ENCODE measurements at places on chromosomes 1 and 21.

GRCh38 chr1:232925421-232926220, 24.8 kb upstream of the NTPCR start:
- DNase-seq: no peak

DNA sequence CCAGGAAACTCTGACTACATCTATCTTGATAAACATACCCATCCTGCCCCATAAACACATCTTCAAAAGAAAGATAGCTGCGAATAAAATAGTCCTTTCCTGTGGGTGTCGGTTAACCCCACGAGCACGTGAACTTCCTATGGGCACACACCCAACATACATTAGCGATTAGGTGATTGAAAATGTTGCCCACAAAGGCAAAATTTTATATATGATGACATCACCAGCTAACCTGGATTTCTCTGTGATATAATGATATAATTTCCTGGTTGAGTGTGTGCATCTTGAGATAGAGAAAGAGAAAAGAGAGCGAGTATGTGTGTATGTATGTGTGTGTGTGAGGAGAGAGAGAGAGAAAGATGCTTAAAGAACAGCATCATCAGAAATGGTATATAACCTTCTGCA, 296.1 kb downstream of the PTPRC start:
- peak; percentile 62 for DNase-seq

DNA sequence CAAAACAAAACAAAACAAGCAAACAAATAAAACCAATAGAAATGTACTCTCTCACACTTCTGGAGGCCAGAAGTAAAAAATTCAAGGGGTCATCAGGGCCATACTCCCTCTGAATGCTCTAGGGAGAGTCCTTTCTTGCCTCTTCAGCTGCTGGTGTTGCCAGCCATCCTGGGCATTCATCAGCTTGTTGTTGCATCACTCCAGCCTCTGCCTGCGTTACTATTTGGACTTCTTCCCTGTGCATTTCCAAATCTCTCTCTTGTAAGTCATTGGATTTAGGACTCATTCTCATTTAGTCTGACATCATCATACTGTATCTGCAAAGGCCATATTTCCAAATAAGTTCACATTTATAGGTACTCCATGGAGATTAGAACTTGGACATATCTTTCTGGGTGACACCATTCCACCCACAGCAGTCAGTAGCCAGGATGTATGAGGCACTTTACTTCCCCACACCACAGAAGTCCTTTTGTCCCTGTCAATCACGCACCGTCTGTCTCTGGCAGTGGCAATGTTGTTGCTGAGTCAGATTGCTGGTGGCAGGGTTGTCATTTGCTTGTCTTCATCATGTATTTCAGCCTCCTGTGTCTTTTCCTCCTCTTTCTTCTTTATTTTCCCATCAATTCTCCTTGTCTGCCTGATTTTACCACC, 151.0 kb upstream of the KCNJ6 start:
- DNase-seq: no peak

GRCh38 chr1:230286166-230286889, 139.8 kb downstream of the PGBD5 start:
- no peak for DNase-seq

- no peak for DNase-seq
These were observed 104.4 kb downstream of the NFIA start for GRCh38 chr1:61186753-61187152.

DNA sequence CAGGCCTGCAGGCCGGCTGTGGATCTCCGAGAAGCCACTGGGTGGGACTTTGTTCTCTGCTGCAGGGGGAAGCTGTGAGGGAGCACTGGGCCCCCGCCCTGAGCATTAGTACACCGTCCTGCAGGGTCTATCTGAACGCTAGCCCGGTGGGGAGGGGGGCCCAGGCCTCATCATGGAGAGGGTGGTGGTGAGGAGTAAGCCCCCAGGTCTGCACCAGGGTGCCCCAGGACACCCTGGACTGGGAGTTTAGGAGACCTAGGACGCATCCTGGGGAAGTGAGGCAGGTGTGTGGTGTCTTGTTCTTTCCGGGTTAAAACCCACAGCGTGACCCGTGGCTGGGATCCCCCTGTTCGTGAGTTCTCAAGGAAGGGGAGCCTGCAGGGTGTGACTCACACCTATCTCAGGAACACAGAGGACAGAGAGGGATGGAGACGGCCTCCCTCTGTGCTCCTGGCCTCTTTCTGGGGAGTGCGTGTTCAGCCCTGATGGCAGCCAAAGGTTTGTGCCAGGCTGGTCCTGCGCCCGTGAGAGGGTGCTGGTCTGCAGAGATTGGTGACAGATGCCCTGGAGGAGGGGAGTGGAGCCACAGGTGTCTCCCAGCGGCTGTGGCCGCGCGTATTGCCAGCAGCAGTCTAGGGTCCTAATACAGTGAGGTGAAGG, 44.8 kb downstream of the AGPAT3 start:
- no peak for DNase-seq

GRCh38 chr1:179080866-179081686, 794 bp upstream of the TOR3A start:
- no peak for DNase-seq

- DNase-seq: no peak
These were observed 4.9 kb upstream of the SH3D21 start for GRCh38 chr1:36301220-36301619.

GRCh38 chr1:183027791-183028190, 4.6 kb downstream of the LAMC1 start:
- no peak for DNase-seq

DNA sequence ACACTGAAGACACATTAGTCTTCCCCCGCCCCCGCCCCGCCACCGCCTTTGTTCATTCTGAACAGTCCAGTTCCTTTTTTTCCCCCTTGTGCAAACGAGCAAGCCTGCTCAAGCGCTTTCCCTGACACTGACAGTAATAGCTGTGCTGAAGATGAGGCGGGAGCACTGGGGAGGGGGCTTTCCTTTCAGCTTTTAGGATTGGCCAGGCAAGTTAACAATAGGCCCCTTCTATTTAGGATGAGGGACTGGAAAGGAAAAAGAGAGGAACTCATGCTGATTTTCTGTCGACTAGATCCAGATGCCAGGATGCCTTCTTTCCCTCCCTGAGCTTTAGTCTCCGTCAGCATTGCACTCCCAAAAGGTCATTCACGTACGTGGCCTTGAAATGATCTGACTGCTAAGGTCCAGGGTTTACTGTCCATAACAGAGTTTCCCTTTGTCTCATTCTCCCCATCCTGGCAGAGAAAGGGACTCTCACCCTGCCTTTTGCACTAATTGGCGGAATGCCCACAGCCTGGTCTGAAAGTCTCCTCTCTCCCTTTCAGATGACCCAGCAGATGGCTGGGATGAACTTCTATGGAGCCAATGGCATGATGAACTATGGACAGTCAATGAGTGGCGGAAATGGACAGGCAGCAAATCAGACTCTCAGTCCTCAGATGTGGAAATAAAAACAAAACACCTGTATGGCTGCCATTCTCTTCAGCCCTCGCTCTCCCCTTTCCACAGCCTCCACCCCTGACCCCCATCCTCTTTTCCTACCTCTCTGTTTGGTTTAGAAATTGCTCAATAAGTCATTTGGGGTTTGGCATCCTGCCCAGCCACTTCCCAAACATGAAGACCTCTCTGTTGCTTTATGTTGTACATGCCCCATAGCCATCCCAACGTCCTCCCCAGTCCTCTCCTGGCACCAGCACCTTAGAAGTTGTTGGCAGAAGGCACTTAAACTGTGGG, 28.6 kb upstream of the ZFP69B start:
- no peak for DNase-seq

GRCh38 chr1:64240206-64240605, 36.8 kb downstream of the UBE2U start:
- no peak for DNase-seq

DNA sequence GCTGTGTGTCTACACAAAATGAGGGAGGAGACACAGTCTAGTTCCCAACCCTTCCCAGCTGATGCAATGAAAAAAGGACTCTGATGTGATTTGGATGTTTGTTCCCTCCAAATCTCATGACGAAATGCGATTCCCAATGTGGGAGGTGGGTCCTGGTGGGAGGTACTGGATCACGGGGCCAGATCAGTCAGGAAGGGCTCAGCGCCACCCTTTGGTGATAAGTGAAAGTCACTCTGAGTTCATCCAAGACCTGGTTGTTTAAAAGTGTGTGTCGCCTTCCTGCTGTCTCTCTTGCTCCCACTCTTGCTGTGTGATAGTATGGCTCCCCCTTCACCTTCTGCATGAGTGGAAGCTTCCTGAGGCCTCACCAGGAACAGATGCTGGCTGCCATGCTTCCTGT, 63.2 kb downstream of the GNG4 start:
- no peak for DNase-seq

DNA sequence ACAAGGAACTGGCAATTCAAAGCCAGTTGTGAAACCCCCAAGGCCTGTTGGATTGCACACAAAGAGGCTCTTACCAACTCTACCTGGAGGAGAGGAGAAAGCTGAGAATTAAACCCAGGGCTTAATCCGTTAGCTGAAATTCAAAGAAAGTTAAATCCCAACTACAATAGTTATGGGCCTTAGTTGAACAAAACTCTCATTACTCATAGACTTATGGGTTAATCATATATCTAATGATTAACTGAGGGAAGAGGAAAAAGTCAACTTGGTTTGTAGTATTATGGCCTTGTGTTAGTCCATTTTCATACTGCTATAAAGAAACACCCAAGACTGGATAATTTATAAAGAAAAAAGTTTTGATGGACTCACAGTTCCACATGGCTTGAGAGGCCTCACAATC, 838.2 kb upstream of the ADGRL2 start:
- DNase-seq: no peak

DNA sequence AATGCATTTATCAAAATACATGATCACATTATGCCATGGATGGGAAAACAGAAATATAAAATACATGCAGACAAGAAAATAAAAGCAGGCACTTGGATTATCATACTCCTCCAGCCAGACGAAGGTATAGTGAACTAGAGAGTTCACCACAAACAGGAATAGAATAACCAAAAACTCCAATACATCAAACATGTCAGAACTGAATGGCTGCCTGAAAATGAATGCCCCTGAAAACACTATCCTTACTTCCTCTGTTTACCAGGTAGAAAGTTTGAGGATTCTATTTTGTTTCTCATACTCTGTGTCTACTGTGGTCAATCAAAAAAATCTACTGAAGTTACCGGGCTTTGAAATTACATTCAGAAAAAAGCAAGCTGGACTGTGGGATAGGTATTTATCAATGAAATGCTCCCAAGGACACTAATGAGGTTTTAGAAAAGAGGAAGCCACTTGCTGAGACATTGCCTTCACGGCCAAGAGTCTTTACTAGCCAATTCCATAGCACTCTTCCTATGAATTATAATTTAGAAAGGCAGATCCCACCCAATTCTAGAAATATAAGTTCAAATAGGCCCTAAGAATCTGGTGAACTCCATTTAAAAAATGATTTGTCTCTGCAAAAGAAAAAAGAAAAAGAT, 197.7 kb downstream of the SMYD3 start:
- no peak for DNase-seq

GRCh38 chr1:158035976-158036583, 42.6 kb downstream of the KIRREL1 start:
- DNase-seq: peak; percentile 38

- DNase-seq: no peak
These were observed 26.8 kb upstream of the EFHD2 start for GRCh38 chr1:15382601-15383518.

GRCh38 chr21:26753822-26754221, 91.4 kb downstream of the ADAMTS1 start:
- DNase-seq: no peak

- no peak for DNase-seq
These were observed 13.3 kb upstream of the GNL2 start for GRCh38 chr1:37609002-37609401.

DNA sequence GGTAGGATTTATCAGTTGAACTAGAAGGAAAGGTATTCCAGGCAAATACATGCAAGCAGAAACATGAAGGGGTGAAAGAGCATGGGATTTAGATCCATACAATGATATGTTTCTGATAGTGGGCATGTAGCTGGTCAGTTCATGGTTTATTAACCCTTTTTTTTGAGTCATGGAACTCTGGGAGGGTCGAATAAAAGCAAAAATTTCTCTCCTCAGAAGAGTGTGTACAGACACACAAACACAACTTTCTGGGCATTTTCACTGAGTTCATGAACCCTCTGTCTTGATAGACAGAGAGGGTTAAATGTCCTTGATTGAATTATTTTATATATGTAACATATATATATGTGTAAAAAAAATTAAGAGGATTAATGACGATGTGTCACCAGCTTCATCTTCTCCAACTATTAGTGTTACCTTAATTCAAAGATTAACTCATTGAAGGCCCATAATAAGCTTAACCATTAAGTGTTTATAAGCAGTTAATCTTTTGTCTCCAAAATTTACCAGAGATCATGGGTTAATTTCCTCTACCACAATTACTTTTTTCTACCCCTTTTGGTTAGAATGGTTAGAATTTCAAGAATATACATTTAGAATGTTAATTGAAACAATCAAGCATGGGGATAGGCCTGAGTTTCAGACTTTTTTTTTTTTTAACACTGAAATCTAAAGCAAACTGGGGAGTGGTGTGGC, 4.6 kb downstream of the JUN start:
- DNase-seq: no peak

DNA sequence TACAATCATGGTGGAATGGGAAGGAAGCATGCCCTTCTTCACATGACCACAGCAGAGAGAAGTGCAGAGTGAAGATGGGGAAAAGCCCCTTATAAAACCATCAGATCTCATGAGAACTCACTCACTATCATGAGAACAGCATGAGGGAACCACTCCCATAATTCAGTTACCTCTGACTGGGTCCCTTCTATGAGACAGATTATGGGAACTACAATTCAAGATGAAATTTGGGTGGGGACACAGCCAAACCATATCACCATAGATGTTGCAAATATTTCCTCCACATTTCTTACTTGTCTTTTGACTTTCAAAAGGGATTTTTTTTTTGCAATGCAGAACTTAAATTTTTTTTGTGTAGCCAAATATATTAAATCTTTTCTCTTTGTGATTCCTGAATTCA, 14.8 kb downstream of the SH3BGR start:
- DNase-seq: no peak

DNA sequence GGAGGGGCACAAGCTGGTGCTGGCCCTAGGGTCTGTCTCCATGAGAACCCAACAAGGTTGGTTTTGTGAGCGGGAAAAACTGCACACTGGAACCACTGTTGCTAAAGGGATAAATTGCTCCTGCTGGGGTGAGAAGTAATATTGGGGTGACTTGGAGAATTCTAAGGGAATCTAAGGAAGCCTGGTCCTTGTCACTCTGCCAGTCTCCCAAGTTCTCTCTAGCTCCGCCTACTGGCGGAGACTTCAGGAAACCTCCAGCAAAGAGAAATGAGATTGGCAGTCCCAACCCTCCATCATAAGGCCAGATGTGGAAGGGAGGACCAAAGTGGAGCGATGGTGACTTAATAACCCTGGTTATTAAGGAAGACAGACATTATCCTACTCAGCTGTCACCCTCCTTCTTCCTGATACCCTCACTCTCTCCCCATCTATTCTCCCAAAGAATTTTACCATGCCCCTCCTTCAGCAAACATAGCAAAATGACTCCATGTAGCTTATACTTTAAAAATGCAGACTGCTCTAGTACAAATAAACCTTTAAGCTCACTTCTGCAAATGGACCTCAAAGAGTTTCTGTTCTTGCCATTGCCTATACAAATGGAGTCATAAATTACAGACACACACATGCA, 2.7 kb downstream of the LCE1F start:
- DNase-seq: no peak

- DNase-seq: no peak
These were observed 14.9 kb upstream of the MGST3 start for GRCh38 chr1:165616054-165616612.

- DNase-seq: no peak
These were observed 345.1 kb upstream of the SNX7 start for GRCh38 chr1:98316286-98316905.

Measured in SW 1271 (cell line).